ENCODE measurements at places on chromosomes 1 and 21. TPM values are rescaled to one million over a fixed set of nuclear protein-coding genes. Genes with fewer than 3 reads are reported as not detected.

The KRTAP12-2 gene
- polyA plus RNA-seq = not detected

The TMEM81 gene
- 4.5 TPM for polyA plus RNA-seq

The GJA5 gene
- 28.2 TPM for polyA plus RNA-seq

The MSH4 gene
- 0.22 TPM for polyA plus RNA-seq

- DNase-seq = no peak
Measured at GRCh38 chr1:204723131-204723787, 37.7 kb upstream of the LRRN2 start.

GRCh38 chr1:116871779-116872146, 38.0 kb upstream of the PTGFRN start:
- DNase-seq = no peak

GRCh38 chr1:38690790-38691449, 168.7 kb downstream of the RRAGC start:
- no peak for DNase-seq

GRCh38 chr1:238485912-238486209, 595.1 kb upstream of the ZP4 start:
- DNase-seq = no peak

All from right renal cortex interstitium (tissue), 3 donors.